ENCODE measurements at places on chromosomes 1 and 21. TPM values are rescaled to one million over a fixed set of nuclear protein-coding genes. Genes with fewer than 3 reads are reported as not detected.

DNA sequence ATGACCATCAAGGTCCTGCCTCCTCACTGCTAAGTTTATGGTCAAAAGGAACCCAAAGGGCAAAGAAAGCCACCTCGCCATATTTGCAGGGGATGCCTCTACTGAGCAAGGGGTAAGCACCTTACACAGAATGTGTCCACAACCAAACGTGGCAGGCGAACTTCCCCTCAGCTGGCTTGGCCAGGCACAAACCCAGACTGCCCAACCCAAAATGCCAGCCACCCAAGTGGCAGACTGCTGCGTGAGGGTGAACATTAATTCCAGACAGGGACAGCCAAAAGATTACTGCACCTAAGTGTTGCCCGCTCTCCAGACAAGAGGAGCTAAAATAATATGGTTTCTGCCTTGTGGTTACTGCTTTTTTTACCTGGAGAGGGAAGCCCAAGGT lies 16.0 kb downstream of the ZNF697 start:
- no peak for DNase-seq

DNA sequence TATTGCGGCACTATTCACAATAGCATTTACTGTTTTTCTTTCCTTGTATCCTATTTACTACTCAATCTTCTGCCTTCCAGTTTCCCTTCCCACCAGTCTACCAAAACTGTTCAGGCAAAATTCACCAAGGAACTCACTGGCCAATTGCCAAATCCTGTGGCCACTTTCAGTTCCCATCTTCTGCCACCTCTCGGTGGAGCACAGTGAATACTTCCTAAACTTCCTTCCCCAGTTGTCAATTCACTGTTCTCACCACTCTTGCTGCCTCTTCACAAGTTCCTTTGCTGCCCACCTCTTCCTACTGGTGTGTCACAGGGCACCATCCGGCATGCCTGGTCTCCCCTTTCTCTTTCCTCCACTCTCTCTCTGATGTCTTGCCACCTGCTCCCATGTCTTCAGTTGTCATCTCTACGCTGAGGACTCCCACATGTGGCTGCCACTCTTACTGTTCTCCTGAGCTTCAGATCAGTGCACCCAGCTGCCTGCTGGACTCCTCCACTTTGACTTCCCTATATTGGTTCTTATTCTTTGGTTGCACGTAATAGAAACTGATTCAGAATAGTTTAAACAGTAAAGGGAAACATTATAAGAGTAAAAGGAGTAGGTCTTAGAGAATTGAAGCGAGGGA lies 114.4 kb downstream of the PIK3R3 start:
- DNase-seq: no peak

GRCh38 chr1:71269179-71269578 lies 188.3 kb upstream of the ZRANB2 start:
- no peak for DNase-seq

DNA sequence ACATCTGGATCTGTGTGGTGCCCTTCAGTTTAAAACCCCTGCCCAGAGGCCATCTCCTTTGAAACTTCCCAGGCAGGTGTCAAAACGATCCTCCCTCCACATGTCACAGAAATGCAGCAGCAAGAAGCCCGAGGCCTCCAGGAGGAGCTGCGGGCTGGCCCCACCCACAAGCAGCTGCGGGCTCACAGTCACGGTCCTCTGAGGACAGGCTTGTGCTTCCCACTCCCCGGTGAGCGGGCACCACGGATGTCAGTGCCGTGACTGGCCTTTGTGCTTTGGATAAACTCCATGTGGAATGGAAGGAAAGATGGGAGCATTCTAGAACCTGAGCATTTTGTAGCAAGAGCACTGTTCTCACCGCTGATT lies 65.8 kb downstream of the SIK1 start:
- DNase-seq: no peak

DNA sequence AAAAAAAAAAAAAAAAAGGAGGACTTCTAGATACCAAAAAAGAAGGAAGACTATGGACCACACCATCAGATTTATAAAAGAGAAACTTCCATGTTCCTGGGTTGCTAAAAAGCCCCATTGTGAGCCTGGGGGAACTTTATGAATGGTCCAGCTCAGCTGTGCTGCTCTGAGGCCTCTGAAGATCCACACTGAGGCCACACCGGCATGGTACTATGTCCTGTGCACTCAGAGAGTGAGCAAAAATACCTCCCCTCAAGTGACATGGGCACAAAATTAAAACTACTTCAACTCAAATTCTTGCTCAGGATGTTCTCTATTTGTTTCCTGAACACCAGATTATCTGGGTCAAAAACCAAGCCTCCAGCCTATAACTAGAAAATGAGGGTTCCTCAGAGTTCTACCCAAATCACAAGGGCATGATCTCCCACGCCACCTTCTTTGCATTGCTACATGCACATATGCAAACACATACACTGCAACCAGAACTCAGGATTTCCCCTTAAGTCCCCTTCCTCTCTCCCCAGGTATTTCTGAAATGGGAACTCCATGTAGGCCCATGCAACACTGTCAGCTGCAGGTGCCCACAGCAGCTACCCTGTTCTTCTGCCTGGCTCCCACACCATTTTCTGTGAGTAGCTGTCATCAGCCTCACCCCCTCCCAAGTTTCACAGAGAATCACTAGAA lies 94.4 kb downstream of the SH3GLB1 start:
- DNase-seq: no peak

DNA sequence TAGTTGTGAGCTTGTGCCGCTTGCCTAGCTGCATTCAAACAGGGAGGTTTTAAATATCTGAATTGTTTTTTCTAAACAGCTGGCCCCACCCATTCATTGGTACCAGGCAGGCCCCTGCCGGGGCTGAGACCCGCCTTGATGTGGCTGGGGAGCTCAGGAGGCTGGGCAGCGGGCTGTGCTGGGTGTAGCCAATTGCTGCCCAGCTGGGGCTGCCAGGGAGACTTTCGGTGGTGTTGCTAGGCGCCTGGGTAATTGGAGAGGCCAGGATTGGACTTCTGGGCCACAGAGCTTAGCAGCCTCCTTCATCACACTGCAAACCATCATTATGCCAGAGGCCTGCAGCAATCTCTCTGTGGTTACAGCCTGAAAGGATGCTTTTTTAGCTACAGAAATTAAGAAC lies 12.2 kb downstream of the RHBDL2 start:
- DNase-seq: no peak

DNA sequence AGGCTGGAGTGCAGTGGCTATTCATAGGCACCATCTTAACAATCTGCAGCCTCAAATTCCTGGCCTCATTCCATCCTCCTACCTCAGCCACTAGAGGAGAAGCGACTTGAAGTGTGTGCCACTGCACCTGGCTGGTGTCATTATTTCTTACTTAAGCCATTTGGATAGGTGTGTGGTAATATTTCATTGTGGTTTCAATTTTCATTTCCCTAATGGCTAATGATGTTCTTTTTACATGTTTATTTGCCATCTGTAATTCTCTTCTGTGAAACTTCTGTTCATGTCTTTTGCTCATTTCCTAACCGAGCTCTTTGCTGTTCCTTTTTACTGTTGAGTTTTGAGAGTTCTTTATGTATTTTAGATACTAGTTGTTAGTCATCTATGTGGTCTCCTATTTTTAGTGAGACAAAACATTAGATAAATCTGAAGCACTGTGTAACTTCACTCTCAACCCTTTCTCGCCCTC lies 66.8 kb downstream of the SLC27A3 start:
- DNase-seq: no peak

GRCh38 chr1:31127266-31127665 lies 61.7 kb upstream of the PUM1 start:
- DNase-seq: no peak

GRCh38 chr1:77817368-77818209 lies 38.1 kb downstream of the MIGA1 start:
- DNase-seq: no peak

- DNase-seq: no peak
Measured at GRCh38 chr1:163094182-163094581, 25.0 kb downstream of the RGS4 start.

DNA sequence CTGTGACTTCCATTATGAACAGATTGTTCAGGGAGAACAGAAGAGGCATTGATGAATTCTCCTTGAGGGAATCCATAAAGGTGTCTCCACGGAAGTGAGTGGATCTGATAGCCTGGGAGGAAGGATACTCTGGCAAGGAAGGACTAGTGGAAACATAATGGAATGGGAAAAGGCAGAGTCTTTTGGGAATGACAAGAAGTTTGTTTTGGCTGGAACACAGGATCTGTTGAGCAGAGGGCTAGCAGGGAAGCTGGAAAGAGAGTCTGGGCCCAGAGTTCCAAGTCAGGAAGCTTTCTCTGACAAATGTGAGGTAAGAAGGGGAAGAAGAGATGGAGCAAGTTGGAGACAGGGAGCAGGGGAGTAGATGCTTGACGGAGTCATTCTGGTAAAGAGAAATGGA lies 8.1 kb downstream of the ADAMTS5 start:
- DNase-seq: no peak

DNA sequence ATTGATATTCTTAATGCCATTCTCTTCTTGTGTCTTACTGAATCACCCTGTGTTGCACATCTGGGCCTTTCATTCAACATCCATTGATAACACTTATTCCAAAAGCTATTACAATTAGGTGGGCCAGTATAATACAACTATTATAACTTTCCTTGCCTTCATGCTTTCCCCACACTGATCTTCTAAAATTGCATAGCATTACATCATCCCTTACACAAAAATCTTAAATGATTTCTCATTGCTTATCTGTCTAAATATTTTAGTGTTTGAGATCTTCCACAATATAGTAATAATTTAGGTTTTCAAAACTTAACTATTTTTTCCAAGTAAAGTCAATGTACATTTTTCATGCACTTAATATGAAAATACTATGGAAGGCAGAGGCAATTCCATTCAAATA lies 1634.1 kb downstream of the PLA2G4A start:
- no peak for DNase-seq

FCRLB gene
- total RNA-seq: 0.60 TPM

TMEM61 gene
- total RNA-seq: not detected

KTI12 gene
- total RNA-seq: 12.4 TPM

TCHHL1 gene
- not detected for total RNA-seq

RNU1-1 gene
- total RNA-seq: under 0.01 TPM

Measured in pulmonary artery endothelial cell (primary cell).